ENCODE measurements at places on chromosomes 3 and 15. TPM values are rescaled to one million over a fixed set of nuclear protein-coding genes. Genes with fewer than 3 reads are reported as not detected.

HESX1 gene
- 0.30 TPM for total RNA-seq

DNA sequence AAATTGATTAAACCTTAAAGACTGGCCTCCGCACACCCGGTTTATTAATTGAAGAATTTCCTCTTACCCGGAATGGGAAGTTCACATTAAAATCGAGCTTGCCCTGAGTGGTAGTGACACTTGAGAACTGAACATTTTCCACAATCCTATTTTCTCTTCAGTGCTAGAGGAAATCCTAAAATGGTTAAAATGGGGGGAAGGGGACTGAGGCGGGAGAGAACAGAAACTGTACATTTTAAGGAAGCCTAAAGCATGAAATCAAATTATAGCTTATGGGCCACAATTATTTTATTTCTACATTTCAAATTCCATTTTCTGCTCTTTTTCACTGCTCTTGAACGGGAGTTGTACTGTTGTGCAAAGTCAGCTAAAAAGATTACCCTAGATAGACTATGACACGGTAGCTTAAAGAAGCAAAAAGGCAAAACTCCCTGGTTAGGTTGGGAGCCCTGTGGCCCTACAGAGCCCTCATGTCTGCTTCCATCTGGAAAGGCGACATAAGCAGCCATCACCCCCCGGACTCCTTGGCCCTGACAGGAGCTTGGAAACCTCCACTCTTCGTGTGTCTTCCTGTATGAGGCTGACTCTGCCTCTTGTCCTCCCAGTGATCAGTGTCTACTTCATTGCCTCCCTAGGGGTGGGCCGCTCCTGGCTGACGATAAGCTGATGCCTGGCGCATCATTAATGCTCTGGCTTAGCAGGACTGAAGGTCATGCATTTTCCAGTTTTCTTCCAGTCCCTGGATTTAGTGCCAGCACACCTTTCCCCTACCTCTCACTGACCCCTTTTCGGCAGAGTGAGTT lies 79.3 kb downstream of the EEFSEC start:
- DNase-seq = no peak

SLC24A5 gene
- total RNA-seq = not detected

- no peak for DNase-seq
Measured at GRCh38 chr3:21020681-21021080, 730.3 kb downstream of the ZNF385D start.

GRCh38 chr3:116835658-116836057 lies 126.1 kb downstream of the TUSC7 start:
- DNase-seq = no peak

PCLAF gene
- 0.58 TPM for total RNA-seq

DNA sequence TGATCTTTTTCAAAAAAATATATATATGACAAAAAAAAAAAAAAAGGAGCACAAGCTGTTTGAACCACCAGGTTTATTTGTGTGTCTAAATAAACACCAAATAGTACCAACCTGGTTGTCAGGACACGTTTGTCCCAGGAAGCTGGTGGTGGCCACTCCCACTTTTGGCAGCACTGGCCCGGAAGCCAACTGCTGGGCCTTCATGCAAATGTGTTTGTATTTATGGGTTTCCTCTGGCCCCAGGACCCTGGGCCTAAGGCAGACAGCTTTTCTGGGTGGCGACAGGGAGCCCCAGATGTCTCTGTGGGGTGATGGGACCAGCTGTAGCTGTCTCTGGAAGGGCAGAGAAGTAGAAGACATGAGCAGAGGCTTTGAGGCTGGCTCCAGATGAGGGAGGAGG lies 31.6 kb downstream of the PRKCD start:
- DNase-seq = no peak

NDN gene
- total RNA-seq = 35.2 TPM

ERICH6 gene
- 0.55 TPM for total RNA-seq

- DNase-seq = no peak
Measured at GRCh38 chr3:49278548-49278947, 1.5 kb upstream of the C3orf62 start.

GRCh38 chr3:136624894-136625815 lies 127.0 kb downstream of the STAG1 start:
- DNase-seq = no peak

DNA sequence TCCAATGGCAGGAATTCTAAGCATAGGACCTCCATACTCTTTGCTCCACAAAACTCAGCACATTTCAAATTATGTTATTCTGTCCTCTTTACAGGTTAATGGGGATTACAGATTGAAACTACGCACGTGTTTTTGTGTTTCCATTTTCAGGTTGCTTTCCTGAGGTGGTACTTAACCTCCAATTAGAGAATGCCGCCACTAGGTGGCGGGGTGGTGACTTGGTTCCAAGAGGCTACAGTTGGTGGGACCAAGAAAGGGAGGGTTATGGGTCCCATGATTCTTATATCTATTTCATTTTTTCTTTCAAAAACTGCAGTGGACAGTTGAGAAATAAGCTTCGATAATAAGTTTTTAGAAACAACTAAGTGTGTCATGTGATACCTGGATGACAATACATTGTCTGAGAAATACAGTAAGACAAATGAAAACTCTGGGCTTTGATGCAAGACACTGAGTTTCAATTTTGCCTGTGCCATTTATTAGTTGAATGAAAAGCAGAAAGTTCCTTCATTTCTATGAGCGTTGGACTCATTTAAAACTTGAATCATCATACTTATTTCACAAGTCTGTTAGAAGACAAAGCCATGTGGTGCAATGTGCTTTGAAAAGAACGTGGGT lies 539.0 kb downstream of the FGF12 start:
- peak; percentile 32 for DNase-seq

TF gene
- 1.3 TPM for total RNA-seq
